NCI-H1436 treated with DMSO at 0.1 percent for 48 hours (cell line): ENCODE measurements at places on chromosomes 6 and 20.

GRCh38 chr6:24699521-24700359 lies 19.2 kb downstream of the C6orf62 start:
- DNase-seq = no peak

DNA sequence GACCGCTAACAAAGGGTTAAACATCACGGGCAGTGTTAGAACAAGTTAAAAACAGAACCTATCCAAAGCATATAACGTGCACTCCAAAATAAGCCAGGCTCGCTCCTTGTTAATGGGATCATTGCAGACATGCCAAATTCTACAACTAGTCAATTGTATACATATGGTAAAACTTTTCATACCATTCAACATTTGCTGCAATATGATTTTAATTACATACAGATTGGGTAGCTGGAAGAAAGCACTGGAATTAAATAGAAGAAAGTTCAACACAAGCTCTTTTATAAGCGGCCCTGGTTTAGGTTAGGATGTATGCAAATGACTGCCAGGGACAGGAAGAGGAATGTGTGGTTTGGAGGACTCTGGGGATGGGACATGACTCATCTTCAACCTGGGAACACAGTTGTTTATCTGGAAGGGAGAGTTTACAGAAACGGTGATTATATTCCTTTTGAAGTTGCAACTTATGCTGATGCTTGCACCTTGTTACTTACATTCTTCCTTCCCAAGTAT lies 62.5 kb upstream of the TIAM2 start:
- no peak for DNase-seq

DNA sequence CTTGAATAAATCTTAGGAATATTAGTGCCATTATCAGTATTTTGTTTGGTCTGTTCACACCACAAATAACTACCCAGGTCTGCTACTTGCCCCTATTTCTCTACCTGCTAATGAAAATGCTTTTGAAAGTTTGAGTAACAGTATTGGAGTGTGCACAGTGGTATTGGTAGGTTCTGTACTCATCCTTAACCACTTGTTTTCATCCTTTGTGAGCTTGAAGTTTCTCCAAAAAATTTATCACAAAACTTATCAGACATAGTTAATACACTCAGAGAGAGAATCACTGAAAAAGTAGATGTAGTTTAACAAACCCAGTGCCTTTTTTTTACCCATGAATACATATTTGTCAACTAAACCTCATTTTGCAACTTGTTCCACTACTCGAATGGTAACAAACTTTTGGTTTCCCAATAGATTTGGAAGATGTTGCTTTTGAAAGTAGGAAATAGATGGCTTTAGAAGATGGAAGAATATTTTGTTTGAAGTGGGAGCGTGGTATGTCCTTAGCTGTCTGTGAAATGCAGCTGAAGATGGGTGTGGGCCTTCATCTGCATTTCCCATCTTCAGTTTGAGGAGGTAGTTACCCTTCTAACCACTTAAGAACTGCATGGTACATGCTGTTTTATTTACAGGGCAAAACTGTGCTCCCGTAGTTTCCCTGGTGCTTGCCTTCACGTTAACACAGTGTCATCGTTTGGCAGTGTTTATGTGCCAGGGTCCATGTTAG lies 9.0 kb downstream of the PTPN1 start:
- DNase-seq = no peak

GRCh38 chr6:33383427-33384185 lies 8.0 kb upstream of the KIFC1 start:
- no peak for DNase-seq

- DNase-seq = no peak
These were observed 78.6 kb downstream of the LINC00237 start for GRCh38 chr20:21027569-21027968.

DNA sequence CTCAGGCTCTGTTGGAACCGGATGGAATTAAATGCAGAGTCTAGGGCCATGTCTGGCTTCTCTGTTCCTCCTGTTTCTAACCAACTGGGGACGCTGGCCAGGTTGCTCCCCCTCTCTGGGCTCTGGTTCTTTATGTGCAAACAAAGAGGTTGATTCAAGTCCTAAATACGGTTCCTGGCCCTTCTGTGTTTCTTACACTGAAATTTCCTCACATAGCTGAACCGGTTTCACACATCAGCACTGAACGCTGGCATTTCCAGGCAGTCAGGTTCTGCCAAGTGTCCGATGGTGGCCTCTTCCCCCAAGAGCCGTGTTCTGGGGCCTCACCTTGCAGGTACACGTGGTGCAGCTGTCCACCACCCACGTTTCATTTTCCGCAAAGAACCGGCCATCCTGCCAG lies 13.5 kb downstream of the THBS2 start:
- no peak for DNase-seq

DNA sequence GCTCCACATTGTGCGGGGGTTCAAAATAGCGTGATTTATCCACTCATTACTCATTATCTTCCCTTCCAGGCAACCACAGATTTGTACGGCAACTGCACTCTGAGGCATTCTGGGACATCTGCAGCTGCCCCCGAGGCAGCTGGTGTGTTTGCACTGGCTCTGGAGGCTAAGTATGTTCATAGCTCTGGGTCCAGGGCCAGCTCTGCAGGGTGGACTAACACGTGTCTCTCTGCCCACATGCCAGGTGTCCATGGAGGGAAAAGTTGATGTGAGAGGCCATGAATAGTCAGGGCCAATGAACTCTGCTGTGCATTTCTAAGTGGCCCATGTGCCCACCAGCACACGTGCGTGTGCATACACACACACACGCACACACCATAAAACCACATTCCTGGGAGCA lies 74.9 kb downstream of the BFSP1 start:
- DNase-seq = no peak

- DNase-seq = no peak
These were observed 219.5 kb downstream of the BTBD9 start for GRCh38 chr6:38420207-38420606.

DNA sequence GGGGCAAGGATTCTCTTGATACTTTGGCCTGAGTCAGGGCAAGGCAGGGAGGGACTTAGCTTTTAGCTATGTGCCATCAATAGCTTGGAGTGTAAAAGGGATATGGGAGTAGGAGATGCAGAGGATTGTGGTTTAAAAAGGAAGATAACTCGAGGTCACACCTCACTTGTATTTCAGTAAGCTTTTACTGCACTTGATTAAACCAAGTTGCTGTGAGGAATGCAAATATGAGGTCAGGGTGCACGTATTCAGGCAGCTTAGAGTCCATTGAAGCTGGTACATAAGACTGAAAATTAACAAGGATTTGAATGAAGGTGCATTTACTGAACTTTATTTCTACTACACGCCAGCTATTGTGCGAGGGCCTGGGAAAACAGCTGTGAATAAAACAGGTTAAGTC lies 32.1 kb downstream of the DSTN start:
- no peak for DNase-seq

DNA sequence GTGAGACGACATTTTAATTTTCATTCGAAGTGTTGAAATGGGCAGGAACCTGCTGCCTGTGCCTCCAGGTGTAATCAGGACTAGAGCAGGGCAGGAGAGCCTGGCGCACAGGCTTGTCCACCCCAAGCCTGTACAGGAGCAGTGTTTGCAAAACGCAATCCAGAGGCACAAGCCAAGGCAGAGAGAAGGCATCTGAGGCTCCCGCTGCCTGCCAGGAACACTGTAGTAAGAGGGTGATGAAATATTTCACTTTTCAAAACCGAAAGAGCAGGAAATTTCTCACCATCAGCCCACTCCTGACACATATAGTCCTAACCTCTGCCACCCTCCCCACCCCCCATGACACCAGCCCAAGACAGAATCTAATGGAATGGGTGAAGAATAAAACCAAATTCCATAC lies 132.5 kb downstream of the RTN4IP1 start:
- DNase-seq = no peak

GRCh38 chr6:35136185-35136584 lies 5.0 kb downstream of the TCP11 start:
- DNase-seq = no peak
